ENCODE measurements at places on chromosomes 2 and 18.

GRCh38 chr2:23028106-23028505 lies 356.9 kb upstream of the KLHL29 start:
- no peak for DNase-seq

DNA sequence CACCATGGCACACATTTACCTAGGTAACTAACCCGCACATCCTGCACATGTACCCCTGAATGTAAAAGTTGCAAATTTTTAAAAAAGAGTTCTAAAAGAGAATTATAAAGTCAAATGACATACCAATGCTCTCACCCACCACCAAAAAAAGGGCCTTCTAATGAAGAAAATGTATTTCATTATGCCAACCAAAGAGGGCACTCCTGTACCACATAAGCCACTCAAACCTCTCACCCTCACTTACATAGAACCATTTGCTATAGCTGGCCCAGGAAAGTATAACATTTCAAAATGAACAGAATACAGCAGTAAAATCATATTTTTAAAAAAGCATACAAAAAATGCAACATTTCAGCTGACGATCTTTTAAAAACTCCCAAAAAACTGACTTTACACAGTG lies 241.5 kb upstream of the PKDCC start:
- DNase-seq: no peak

DNA sequence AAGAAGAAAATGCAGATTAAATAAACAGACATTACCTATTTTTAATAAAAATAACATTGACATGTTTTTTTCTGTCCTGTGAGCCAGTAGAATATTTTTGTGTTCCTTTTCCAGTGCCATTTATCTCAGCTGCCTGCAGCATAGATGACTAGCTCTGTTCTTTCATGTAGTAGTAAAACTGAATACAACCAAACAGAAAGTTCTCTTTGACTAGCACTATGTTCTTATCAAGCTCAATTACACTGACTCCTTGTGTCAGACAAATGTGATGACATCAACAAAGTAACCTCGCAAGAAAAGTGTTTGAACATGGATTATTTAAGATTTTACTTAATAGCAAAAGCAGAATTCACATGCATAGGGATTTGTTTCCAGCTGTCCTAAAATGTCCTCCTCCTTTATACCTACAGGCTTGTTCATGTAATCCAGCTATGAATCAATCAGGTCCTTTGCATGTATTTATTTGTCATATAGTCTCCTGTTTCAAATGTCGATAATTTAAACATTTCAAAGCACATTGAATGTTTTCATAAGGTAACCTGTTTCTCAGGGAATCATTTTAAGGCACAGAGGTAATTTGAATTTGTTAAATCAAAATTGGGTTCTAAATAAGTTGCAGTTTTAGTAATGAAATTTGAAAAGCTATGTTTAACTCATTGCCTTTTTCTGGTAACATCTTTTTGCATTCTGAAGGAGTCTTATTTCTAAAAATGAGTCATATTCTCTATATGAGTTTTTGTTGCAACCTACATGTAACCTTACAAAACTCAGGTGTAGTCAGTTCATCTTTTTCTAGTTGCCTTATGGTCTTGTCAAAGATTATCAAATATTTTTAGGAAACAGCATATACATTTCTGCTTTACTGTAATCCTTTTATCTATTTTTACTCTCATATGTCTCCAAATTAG lies 215.3 kb upstream of the GULP1 start:
- no peak for DNase-seq

DNA sequence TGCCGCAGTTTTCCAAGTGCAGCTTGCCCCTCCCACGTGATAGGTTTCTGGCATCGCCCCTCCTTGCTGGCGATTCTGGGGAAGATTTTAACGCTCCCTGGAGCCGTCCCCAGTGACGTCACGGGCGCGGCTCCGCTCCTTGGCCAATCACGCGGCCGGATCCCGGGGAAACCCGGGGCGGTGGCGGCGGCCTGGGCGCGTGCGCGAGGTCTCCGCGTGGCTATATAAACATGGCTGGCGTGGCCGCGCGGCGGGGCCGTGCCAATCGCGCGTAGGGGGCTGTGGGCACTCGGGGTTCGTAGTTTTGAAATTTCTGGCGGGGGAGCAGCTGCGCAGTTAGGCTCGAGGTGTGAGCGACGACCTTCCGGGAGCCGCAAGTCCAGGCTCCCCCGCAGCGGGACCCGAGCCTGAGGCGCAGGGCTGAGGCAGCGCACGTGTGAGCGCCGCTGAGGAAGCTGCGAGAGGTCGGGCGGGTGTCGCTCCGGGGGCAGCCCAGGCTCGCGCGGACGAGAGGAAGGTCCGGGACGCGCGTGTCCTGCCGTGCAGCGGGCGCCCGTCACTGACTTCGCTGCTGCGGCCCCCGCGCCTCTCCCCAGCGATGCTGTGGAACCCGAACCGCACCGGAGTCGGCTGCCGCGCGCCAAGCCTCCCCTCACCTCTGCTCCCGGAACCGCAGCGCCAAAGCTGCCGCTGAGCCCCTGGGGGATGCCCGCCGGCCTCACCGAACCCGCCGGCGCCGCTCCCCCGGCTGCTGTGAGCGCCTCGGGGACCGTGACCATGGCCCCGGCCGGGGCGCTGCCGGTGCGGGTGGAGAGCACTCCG lies at the start of gene TAF4B:
Gene TAF4B, plus strand, starts transcription at position 217 of the 822 bp plus-strand sequence. Its CDS starts 489 bp downstream, at position 706.
- peak; percentile 86 for DNase-seq

- DNase-seq: no peak
These were observed 105.9 kb downstream of the SOX11 start for GRCh38 chr2:5798084-5798483.

GRCh38 chr2:239460780-239461179 lies 60.0 kb upstream of the HDAC4 start:
- DNase-seq: peak; percentile 4

DNA sequence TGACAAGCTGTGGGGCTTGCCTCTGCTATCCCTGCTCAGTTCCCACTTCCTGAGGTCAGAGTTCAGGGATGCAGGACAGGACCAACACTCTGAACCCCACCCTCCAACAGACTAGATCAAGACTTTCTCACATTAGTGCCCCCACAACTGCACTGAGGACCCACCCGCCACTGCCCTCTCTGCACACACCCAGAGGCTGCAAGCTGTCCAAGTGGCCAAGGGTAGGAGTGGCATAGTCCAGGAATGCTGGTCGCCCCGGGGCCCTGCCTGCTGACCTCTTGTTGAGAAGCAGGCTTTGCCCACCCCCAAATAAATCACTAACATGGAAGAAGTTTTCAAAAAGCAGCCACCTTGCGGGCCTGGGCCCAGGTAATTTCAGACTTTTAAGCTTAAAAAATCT lies 5.5 kb upstream of the KIF1A start:
- DNase-seq: no peak

GRCh38 chr2:98637401-98638147 lies 29.2 kb downstream of the UNC50 start:
- DNase-seq: no peak

- DNase-seq: no peak
These were observed 4.5 kb upstream of the SFTPB start for GRCh38 chr2:85672456-85672855.

- no peak for DNase-seq
These were observed 136.9 kb downstream of the CYP26B1 start for GRCh38 chr2:72010647-72011369.

GRCh38 chr18:27942706-27943105 lies 234.2 kb downstream of the CDH2 start:
- no peak for DNase-seq

DNA sequence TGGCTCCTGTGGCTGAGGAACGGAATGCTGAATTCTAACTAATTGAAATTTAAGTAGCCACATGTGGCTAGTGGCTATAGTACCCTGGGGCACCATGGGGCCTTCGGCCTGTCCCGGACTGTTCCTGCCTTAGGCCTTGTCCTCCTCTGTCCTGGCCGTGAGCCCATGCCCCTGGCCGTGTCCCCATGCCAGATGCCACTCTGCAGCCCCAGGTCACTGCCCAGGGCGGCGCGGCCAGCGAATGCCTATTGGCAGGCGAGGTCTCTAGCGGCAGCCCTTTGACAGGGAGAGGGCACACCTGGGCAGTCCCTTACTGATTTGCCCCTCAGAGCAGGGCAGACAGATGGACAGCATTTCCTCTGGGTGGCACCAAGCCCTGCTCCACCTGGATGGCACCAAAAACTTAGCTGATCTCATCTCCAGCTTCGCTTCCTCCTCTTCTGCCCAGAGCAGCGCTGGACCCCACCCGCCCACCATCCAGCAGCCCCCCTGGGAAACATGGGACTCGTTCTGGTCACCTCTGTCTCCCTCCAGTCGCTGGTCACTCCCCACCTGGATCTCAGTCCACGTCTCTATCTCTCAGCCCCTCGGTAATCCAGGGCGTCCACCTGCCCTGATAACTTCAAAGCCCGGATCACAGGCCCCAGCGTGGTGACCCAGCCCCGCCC lies 1.1 kb upstream of the DGKD start:
- no peak for DNase-seq

GRCh38 chr2:96111257-96111640 lies 5.1 kb downstream of the ADRA2B start:
- no peak for DNase-seq

- no peak for DNase-seq
These were observed 124.5 kb upstream of the CDCA7 start for GRCh38 chr2:173230181-173230580.

DNA sequence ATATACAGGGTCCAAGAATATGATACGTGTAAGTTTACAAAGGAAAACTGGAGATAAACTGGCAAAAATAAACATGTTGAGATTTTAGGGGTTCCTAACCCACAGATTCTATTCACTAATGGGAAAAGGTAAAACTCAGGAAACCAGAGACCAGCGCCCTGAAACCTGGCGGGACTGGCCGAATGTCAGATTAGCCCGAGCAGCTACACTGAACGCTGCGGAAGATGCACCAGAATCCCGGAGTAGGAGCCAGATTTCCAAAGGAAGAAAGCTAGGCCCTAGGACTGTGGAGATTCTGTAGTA lies 679 bp upstream of the WDR75 start:
- DNase-seq: no peak

DNA sequence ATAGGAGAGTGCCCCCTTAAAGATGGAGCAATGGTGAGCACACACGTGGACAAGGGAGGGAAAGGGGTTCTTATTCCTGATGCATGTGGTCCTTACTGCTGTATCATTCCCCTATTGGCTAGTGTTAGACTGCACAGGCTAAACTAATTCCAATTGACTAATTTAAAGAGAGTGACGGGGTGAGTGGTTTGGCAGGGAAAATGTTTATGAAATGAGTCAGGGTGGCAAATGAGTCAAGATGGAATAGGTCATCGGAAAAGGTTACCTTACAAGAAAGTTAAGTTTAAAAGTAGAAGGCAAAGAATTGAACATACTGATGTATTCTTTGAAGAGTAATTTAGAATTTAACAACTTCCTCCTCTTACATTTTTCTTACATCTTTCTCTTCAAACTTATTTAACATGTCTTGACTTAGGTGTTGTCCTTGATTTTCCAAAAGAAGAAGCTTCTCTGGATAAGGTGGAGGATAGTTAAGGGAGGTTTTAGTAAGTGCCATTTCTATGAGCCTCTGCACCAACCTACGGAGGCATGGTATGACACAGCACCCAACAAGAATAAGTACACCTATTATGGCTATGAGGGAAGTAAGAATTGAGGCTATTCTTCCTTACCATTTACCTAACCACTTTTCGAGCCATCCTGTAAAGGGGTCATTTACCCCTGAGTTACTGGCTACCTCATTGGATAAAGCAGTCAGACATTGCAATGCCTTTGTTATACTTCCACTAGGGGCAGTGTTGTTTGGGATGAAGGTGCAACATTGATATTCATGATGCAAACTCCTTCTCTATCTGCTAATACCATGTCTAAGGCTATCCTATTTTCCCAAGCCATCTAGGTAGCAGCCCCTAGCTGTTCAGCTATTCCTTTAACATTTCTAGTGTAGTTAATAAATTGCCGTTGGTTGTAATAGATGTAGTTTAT lies 1345.8 kb upstream of the LRRTM1 start:
- DNase-seq: no peak

DNA sequence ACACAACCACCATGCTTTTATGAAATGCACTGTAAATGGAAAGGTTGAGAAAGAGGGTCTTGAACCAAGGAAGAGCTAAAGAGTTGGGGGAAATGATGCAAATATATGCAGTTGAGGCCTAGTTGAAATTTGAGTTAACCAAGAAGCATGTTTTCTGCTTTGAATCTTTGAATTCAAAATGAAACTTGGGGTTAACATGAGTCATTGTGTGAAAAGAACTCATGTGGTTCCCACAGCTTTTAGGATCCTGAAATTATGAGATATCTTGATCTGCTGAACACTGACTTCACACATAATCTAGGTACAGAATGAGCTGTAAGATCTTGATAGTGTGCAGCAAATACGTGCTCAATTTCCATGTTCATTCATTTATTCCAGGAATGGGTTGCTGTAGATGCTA lies 422.9 kb upstream of the TRIB2 start:
- DNase-seq: no peak

DNA sequence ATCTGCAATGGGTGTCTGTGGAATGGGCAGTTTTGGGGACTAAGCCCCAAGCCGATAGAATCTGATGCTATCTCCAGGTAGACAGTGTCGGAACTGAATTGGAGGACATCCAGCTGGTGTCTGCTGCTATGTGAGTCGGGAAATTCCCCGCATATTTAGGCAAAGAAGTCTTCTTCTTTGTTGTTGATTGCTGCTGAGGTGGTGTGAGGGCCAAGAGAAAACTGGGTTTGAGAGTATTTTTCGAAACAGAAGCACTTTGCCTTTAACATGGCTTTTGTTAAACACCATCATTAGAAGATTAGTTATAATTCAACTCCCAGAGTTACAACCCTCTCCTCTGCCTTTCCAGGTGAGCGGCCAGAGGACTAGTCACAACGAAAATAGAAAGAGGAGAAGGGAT lies 49.4 kb upstream of the ACTR3 start:
- DNase-seq: no peak

DNA sequence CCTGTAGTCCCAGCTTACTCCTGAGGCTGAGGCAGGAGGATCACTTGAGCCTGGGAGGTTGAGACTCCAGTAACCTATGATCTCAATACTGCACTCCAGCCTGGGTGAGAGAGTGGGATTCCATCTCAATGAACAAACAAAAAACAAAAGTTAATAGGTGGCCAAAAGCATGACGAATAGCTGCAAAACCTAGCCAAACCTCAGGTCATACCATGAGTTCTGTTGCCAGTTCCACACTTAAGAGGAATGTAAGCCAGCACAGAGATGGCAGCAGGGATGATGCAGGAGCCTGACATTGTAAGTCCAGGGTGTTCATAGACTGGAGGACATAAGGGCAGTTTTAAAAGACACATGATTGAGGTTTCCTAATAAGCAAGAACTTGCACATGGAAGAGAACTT lies 55.3 kb upstream of the RMDN2 start:
- no peak for DNase-seq

DNA sequence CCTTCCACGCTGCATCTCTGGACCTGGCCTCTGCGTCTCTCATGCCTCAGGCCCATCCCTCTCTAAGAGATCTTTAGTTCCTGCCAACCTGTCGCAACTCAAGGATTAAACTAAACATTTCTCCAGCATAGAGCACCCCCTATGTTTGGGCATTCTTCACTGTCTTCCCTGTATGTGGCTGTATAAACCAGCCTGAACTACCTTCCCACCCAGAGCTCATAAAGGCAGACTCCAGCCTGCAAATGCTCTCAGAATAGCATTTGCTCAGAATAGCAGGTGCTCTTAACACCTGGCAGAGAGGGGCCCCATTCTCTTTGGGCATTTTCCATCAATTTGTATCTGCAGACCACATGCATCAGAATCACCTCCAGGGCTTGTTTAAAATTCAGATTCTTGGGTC lies 83.4 kb downstream of the EHD3 start:
- no peak for DNase-seq
